ENCODE measurements at places on chromosomes 1 and 21.
A peak's percentile ranks its signal among the peaks of the same experiment; 100 is the strongest.

GRCh38 chr1:203464226-203464625 lies 11.4 kb upstream of the PRELP start:
- DNase-seq = no peak

- DNase-seq = no peak
These were observed 65.8 kb upstream of the VAMP3 start for GRCh38 chr1:7705048-7705907.

- no peak for DNase-seq
These were observed 6.9 kb downstream of the KDF1 start for GRCh38 chr1:26953374-26953773.

DNA sequence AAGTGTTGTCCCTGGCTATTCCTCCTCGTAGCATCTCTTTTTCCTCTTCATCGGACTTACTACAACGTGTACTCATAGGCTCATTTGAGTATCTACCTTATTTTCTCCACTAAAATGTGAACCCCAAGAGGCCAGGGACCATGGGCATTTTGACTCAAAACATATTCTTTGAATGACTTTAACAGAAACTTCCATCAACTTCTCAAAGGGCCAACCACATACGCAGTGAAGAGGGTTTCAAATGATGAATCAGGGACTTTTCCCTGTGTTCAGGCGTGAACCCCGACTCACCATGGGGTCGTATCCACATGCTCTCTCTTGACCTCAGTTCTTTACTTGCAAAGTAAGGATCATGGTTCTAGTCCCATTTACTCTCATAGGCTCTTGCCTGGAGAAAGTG lies 20.2 kb upstream of the GPR137B start:
- no peak for DNase-seq

- DNase-seq = peak; percentile 90
These were observed 25.6 kb downstream of the SLC45A1 start for GRCh38 chr1:8343464-8344001.

GRCh38 chr1:116571215-116571919 lies 541 bp upstream of the CD58 start:
- DNase-seq = no peak

GRCh38 chr1:14538335-14538734 lies 60.1 kb upstream of the KAZN start:
- DNase-seq = no peak

DNA sequence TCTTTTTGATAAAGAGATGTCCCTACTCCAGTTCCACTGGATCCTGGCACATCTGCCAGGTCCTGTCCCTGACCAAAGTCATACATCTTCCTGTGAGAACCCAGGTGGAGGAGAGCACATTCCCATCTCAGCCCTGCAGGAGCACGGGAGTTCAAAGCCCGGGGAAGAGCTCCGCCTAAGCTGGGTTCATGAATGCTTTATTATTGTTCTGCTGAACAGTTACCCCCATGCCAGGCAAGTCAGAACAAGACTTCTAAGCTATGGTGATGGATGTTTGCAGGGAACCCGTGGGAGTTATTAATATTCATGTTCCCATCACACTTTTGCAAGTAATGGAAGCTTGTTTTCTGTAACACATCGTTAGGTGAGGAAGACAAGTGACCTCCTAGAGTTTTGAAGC lies 62.9 kb downstream of the SEC16B start:
- DNase-seq = no peak

DNA sequence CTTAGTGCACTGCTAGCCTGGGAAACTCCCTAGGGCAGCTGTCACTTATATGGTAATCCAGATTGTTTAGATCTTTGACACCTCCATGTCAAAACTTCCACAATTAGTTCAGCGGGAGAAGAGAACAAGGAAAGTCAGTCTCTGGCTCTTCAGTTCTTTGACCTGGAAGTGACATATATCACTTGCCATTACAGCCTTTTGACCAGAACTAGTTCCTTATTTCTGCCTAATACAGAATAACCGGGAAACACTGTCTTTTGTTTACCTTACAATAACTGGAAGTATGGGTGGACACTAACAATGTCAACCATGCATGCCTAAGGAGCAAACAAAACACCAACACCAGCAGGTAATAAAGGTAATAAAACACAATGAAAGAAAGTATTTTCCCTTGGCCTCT lies 68.3 kb downstream of the C4BPA start:
- no peak for DNase-seq

GRCh38 chr1:21568006-21568746 lies 59.0 kb downstream of the ALPL start:
- peak; percentile 79 for DNase-seq

DNA sequence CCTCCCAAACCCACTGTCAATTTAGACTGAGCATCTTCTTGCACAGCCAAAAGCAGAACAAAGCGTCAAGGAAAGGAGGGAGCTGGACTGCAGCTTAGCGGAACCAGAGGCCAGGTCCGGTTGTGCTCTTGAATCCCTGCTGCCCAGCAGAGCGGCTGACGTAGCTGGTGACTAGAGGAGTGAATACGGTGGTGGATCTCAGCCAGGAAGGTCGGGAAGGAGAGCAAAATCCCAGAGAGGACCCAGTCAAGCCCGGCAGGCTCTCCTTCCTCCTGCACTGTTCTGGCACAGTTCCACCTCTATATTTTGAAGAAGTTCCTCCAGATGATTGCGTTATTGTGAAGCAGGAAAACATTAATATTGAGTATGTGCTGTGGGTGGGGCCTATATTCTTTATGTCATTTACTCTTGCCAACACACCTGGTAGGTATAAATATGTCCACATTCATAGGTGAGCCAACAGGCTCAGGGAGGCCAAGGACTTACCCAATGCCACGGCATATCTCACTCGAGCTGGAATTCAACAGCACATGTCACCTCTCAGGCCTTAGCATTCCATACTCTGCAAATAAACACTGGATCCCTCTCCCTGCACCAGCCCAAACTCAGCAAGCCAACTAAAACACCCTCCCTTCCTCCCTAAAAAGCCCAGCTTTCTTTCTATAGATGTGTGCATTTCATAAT lies 23.6 kb upstream of the ABCB10 start:
- no peak for DNase-seq

- DNase-seq = no peak
These were observed 28.7 kb downstream of the RPS27 start for GRCh38 chr1:154019269-154019668.

DNA sequence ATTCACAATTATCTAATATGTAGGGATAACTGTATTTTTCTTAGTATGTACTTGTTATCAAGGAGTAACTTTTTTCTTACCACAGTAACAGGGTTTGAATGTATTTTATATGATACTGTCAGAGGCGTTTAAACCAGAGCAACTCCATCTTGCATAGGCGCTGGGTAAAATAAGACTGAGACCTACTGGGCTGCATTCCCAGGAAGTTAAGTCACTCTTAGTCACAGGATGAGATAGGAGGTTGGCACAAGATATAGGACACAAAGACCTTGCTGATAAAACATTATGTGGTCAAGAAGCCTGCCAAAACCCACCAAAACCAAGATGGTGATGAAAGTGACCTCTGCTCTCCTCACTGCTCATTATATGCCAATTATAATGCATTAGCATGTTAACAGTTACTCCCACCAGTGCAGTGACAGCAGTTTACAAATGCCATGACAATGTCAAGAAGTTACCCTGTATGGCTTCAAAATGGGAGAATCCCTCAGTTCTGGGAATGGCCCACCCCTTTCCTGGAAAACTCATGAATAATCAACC lies 64.8 kb downstream of the RPE65 start:
- DNase-seq = no peak

DNA sequence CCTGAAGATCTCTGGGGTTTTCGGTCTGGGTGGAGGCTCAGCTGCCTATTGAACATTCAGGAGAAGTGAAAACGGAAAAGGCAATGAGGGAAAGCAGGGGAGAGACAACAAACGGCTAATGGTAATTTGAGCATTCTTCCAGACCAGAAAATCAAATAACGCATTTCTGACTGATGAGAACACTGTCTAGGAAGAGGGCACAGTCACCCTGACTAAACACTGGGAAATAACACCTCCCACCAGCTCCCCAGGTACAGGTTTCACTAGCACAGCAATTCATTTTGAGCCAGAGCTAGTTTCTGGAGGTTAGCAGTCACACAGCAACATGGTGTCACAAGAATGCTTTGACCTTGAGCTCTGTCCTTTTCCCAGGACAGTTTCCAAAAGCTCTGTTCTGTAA lies 21.1 kb downstream of the NCF2 start:
- DNase-seq = no peak

DNA sequence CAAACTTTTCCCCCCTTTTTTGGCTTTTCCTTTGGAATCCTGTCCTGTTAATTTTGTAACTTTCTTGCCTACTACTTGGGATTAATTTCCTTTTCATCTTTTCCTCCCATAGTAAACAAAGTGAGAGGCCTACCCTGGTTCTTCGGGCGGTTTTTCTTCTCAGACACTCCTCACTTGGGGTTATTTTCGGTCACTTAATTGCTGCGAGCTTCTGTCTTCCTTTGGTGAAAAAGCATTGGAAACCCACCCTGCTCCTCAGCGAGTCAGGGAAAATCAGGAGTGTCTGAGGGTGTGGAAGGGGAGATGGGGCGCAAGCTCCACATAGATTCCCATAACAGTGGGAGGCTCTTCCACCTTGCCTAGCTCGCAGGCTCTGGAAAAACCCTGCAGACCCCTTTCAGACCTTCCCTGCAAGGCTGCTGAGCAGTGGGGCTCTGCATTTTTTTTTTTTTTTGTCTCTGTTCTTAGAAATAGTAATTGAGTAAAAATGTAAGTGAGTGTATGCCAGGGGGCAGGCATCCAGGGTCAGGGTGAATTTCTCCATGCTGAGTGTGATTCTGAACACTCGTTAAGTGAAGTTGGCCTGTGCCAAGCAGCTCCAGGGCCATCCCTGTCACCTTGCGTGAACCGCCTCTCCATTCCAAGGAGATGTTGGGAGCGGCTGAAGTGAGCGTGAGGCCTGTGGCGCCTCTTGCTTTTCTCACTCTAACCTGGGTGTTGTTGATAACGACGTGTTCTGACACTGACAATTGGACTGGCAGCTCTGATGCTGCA lies 20.3 kb downstream of the TGFB2 start:
- no peak for DNase-seq

GRCh38 chr1:32715901-32716311 lies 13.3 kb upstream of the SYNC start:
- DNase-seq = no peak

DNA sequence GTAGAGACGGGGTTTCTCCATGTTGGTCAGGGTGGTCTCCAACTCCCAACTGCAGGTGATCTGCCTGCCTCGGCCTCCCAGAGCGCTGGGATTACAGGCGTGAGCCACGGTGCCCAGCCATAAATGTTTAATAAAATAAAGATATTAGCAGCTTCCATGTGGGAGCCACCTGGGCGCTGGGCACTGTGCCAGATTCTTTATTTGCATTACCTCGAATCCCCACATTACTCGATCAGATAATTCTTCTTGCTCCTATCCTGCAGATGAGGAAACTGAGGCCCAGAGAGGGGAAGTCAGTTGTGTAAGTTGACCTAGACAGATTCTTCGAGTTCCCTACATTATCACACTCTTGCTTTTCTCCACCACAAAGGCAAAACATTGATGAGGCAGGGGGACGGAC lies 24.9 kb upstream of the TENT5B start:
- DNase-seq = no peak

- DNase-seq = no peak
These were observed 122.7 kb downstream of the HMGB4 start for GRCh38 chr1:33986390-33987095.

DNA sequence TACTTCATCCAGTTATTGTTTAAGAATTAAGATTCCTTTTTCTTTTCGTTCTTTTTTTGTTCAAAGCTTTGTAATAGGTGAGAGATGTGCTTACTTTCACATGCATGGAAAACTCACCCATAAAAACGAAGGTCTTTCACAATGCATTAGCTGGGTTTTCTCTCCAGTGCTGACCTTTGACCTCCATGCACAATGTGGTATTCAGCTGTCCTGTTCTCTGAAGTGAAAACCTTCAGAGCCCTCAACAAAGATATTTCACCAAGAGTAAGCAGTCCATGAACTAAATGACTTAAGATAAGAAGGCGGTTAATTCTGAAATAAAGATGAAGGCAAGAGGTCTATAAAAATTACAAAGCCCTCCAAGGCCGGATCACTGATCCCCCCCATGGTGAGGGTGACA lies 77.1 kb upstream of the IPO9 start:
- no peak for DNase-seq

GRCh38 chr1:185559151-185559550 lies 175.0 kb upstream of the HMCN1 start:
- DNase-seq = no peak

DNA sequence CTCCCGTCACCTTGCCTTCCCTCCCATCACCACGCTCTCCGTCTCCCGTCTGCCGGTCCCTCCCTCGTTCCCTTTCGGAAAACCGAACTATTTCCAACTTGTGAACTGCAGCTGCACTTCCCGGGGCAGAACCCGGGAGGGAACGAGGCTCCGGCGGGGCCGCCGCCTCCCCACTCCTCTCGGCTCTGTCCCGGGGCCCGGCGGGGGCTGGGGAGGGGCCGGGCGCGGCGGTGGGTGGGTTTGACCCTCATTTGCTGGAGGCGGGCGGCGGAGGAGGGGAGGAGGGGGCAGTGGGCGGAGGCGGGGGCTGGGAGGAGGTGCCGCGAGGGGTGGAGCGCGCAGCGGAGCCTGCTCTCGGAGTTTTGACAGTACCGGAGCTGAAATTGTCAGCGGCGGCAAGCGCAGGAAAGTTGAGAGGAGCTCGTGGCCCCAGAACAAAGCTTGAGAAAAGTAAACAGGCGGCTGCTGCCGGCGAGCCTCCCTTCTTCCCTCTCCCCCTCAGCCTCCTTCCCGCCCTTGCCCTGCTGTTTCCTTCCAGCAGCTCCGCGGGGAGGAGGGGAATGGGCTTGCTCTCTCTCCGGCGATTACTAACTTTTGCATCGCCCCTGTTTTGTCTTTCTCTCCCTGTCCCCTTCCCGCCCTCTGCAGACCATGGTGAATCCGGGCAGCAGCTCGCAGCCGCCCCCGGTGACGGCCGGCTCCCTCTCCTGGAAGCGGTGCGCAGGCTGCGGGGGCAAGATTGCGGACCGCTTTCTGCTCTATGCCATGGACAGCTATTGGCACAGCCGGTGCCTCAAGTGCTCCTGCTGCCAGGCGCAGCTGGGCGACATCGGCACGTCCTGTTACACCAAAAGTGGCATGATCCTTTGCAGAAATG lies 2.9 kb downstream of the LMO4 start:
- no peak for DNase-seq

DNA sequence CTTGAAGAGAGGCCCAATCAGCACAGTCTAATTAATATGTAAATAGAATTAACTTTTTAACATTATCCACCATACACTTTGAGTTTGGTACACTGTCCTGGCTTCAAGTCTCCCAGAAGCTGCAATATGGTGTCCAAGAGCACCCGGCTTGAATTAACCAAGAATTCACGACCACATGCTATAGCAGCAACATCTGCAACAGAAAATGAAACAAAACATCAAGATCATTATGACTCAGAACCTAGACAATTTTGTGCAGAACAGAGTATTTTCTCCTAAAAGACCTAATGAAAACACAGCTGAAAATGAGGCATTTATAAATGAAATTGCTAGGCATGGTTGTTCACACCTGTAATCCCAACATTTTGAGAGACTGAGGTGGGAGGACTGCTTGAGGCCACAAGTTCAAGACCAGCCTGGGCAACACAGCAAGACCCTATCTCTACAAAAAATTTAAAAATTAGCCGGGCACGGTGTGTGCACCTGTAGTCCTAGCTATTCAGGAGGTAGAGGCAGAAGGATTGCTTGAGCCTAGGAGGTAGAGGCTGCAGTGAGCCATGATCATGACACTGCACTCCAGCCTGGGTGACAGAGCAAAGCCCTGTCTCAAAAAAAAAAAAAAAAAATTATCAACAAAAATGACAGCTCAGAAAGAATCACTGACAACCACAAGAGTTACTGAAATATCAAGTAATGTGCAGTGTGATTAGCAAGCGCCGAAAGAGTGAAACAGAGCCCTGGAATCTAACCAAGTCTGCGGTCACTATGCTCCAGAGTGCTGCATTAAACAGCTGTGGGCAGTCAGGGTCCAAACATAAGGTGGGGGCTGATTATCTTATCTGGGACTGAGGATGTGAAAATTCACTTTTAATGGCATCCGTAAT lies 45.3 kb downstream of the HSF2BP start:
- no peak for DNase-seq
